Stimulated activated CD8-positive, alpha-beta memory T cell treated with anti-CD3 and anti-CD28 coated beads, Interleukin-12 subunit alpha, Interleukin-12 subunit beta, amount 100 ng/mL, for 1 hour (primary cell): ENCODE measurements at places on chromosomes 16 and 17.

- no peak for DNase-seq
Observed at GRCh38 chr16:82830944-82831343, 204.2 kb downstream of the CDH13 start.

DNA sequence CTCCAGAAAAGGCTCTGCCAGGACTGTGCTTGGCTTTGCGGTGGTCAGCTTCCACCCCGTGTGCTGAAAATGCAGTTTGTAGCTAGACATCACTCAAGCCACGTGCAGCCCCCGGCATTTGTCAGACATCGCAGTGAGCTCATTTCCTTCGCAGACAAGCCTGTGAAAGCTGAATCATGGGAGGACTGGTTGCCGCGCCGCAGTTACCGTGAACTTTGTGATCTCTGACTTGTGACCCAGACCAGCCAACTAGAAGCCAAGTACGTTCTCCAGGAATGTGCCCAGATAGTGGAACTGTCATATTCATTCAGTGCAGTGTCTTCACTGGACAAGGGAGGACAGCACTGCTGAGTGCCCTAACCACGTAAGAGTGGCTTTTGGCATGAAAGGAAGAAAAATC lies 58.1 kb downstream of the NDE1 start:
- no peak for DNase-seq

GRCh38 chr17:33980193-33980592 lies 274.9 kb upstream of the CCL2 start:
- DNase-seq, result no peak

DNA sequence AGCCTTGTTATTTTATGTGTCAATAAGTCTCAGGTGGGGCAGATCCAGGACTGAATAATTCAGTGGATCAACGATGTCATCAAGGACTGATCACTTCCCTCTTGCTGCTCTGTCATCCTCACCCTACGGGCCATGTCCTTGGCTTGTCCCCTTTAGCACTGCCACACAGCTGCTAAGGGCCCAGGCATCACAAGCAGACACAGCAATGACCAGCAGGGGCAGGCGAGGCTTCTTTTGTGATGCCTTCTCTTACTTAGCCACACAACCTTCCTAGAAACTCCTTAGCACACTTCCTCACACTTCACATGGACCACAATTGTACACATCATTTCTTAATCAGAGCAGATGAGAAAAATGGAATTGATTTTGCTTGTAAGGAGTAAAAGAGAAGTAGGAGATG lies 356.3 kb upstream of the SOX9 start:
- DNase-seq, result no peak

DNA sequence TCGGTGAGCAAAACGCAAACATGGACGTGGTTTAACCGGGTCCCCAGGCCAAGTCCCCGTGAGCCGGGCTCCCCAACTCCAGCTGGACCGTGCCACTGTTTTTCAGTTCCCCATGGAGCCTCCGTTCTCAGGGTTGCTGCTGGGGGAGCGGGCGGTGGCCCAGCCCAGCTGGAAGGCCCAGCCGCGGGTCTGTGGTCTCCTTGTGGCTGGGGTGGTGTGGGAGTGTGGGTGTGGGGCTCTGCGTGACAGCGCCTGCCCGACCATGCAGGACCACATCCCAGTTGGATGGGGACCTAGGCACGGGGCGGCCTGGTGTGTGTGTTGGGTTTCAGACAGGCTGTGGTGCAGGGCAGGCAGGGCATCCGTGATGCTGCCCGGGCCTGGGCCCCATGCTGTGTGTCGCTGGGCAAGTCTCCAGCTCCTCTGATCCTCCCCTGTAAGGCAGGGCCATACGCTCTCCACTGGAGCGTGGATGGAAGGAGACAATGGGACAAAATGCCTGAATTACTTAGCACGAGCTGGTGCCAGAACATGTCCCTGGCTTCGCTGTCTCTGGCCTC lies 40.3 kb downstream of the COX4I1 start:
- DNase-seq, result no peak

DNA sequence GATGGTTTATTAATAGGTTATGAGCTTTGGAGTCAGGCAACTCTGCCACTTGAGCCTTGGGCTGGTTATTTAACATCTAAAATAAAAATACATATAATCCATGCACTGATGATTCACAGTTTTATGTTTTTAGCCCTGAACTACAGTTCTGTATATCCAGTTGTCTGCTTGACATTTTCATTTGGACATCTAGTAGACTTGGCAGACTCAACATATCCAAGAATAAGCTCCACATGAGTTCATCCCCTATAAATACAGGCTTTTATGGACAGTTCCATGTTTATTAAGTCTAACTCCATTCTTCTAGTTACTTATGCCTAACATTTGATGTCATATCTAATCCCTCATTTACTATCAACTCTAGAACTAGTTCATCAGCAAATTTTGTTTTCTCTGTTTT lies 174.2 kb downstream of the KIF2B start:
- no peak for DNase-seq

DNA sequence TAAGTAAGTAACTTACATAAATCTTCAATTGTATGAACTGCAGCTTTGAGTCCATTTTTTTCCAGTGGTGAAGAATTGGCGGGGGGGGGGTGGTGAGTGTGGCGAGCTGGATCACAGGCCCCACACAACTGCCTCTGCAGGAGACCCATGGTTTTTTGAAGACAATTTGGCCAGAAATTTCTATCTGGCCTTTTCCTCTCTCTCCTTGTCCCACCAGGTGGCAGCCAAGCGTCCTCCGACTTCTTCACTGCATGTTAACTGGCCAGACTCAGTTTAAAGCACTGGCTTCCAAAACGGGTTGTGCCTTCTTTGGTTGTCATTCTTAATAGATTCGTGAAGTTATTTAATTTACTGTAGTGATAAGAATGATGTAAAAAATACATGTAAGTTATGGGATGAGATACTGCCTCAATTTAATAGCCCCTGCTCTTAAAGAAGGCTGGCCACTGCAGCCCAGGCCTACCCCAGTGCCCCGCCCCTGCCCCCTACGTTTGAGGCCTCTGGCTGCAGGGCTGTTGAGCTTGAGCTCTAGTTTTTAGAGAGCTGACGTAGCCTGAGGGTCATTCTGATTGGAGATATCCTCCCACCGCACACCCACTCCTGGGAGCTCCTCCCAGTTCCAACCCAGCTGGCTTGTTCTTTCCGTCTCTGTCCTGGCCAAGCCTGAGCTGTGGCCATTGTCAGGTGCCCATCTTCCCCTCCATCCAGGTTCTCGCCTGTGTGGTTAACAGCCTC lies 36.4 kb downstream of the AKAP1 start:
- no peak for DNase-seq

GRCh38 chr17:71224824-71225575 lies 895.8 kb upstream of the SOX9 start:
- DNase-seq, result no peak

GRCh38 chr16:85753559-85753958 lies 2.7 kb upstream of the C16orf74 start:
- no peak for DNase-seq

DNA sequence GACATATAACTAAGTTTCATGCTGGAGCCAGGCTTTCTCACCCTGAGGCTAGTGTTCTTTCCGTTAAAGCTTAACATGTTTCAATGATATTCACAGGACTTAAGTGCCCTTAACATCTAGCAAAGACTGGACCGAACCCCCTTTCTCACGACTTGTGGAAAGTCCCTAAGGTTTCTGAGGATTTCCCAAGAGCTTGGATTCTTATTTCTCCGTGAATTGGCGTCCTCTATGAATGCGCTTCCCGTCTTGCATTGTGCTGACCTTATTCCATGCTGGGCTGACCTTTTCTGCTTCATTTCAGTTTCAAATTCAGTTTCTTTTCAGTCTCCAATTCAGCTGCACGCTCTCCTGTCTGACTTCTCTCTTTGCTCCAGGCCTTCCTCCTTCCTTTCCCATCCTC lies 206.4 kb downstream of the HS3ST3A1 start:
- no peak for DNase-seq

GRCh38 chr17:82246365-82247181 lies 17.7 kb downstream of the SLC16A3 start:
- DNase-seq, result no peak

GRCh38 chr17:41784207-41784744 lies 2.2 kb downstream of the JUP start:
- no peak for DNase-seq

- DNase-seq, result no peak
Observed at GRCh38 chr16:9054460-9054859, 37.0 kb upstream of the HAPSTR1 start.

DNA sequence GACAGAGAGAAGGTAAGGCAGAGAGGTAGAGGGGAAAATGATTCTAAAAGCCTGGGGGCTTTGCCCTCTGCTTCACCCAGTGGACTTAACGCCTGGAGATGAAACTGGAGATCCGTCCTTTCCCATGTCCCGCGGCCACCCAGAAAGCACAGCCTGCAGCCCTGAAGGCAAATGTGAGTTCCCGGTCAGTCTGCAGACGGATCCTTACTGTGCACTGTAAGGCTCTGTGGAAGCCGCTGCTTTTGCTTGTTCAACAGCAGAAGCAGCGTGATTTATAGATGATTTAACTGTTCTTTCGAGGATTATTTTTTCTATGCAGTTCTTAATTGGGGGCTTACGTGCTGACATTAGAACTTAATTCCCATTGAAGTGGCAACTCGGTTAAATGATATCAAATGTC lies 290.4 kb downstream of the FOXL1 start:
- no peak for DNase-seq

- no peak for DNase-seq
Observed at GRCh38 chr17:74452033-74452840, 14.2 kb upstream of the CD300A start.

- no peak for DNase-seq
Observed at GRCh38 chr16:88896238-88897070, 30.0 kb upstream of the PABPN1L start.

DNA sequence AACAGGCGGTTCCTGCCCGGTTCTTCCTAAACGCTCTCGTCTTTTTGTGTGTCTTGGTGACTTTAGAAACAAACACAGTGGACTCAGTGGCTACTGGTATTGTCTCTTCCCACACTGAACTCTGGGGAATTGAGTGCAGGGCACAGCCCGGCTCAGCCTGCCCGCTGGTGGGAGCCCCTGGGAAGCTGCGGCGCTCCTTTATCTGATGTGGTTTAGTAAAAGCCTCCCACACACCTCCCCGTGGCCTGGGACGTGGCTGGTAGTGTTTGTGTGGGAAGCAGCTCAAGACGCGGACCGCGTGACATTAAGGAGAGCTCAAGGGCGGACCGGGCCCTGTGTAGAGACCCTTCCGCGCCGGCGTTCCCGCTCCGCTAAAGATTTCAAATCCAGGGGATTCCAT lies 55.4 kb upstream of the PVALEF start:
- no peak for DNase-seq

GRCh38 chr17:82080048-82080788 lies 14.6 kb upstream of the DUS1L start:
- no peak for DNase-seq

GRCh38 chr16:8943001-8943763 lies 20.5 kb downstream of the USP7 start:
- DNase-seq, result no peak

DNA sequence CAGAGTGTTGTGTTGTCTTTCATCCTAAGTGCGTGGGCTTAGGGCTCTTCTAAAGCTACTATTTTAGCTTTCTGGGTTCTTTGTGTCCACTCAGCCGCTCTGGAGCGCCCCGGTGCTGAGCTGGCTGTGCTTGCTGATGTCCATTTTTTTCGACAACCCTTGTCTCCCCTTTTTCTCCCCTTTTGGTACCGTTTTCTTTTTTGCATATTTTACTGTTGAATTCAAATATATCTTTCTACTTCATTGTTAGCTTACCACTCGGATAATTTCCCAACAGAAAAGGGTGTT lies 1.2 kb downstream of the SRRM2 start:
- no peak for DNase-seq

GRCh38 chr17:49926886-49927285 lies 42.1 kb upstream of the DLX4 start:
- no peak for DNase-seq

GRCh38 chr16:87657621-87658192 lies 55.4 kb downstream of the JPH3 start:
- no peak for DNase-seq

DNA sequence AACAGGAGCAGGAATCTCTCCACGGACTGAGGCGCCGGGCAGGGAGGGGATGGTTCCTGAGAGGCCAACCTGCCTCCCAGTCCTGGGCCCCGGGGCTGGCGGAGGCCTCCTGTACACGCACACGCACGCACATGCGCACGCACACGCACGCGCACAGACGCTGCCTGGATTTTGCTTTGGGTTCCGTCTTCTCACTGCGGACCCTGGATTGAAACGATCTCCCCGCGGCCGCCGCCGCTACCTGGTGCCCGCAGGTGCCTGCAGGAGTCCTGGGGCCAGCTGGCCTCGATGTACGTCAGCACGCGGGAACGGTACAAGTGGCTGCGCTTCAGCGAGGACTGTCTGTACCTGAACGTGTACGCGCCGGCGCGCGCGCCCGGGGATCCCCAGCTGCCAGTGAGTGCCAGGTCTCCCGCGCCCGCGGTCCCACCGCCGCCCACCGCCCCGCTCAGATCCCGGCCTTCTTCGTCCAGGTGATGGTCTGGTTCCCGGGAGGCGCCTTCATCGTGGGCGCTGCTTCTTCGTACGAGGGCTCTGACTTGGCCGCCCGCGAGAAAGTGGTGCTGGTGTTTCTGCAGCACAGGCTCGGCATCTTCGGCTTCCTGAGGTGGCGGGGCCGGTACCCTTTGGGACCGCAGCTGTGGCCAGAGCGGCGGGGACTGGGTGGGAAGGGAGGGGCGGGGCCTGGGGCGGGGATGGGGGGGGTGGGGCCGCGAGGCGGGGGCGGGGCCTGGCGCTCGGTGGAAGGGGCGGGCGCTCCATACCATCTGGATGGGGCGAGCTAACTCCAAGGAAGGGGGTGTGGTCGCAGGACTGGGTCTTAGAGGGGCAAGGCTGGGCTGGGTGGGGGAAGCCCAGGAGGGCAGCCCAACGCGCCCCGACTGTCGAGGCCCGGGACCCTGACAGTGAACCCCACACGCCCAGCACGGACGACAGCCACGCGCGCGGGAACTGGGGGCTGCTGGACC lies 12.3 kb downstream of the CES4A start:
- peak; percentile 21 for DNase-seq

DNA sequence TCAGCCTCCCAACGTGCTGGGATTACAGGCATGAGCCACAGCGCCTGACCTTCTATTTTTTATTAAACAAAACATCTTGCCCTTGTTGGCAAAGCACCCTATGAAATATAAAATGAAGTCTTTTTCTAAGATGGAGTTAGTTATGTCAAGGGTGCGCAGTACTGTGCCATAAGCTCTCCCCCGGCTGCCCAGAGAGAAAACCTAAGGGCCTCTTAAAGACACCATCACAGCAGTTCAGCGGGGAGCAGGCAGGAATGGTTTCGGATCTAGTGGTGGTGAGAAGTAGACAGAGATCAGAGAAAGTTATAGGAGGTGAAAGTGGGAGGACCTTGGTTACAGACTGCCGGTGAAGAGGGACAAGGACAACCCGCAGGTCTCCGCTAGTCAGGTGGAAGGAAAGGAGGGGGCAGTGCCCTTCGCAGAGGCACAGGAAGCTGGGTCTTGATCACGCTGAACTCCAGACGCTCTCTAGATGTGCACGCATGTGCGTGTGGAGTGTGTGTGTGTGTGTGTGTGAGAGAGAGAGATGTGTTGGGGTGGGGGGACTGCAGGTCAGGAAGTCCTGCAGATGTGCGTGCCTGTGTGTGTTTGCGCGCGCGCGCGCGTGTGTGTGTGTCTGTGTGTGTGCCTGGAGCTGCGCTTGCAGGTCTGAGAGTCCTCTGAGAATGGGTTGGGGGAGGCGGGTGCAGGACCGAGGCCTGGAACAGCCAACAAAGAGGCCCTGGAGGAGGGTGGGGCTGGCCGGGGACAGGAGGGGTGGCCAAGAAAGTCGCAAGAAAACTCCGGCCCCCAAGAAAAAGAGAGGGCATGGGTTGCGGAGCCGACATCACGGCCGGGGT lies 748 bp upstream of the CMTM3 start:
- DNase-seq, result peak; percentile 54
